ENCODE measurements at places on chromosomes 16 and 17.

DNA sequence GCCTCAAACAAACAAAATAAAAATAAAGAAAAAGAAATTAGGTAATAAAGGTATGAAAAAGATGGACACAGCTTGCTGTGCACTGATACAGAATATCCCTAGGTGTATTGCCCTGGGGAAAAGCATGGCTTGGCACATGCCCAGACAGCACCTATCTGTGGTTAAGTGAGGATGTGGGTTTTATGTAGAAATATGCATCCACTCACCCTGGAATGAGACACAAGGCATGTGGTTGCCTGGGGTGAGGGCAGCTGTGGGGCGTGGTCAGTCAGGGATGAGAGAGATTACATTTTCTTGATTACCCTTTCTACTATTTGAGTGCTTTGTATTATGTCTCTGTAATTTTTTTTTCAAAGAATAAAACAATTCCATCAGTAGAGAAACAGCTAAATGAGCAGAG, 6.9 kb downstream of the PLLP start:
- DNase-seq: no peak

DNA sequence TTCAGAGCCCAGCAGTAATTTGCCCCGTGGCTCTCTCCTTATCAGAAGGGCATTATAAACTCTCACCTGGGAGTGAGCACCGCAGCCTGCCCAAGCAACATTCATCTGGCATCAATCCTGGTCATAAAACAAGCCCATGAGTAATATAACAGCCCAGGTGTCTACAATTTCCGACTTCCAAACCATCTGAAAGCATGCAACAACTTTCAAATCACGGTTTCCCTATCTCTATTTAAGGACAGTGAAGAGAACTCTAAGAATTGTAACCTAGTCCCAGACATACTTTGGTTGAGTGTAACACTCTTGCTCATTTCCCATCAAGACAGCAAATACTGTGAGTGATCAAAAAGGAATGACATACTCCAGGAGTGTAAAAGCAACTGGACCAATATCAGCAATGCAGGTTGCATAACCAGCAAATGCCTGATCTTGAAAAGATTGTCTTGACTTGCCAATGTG, 487.4 kb upstream of the SOX9 start:
- no peak for DNase-seq

DNA sequence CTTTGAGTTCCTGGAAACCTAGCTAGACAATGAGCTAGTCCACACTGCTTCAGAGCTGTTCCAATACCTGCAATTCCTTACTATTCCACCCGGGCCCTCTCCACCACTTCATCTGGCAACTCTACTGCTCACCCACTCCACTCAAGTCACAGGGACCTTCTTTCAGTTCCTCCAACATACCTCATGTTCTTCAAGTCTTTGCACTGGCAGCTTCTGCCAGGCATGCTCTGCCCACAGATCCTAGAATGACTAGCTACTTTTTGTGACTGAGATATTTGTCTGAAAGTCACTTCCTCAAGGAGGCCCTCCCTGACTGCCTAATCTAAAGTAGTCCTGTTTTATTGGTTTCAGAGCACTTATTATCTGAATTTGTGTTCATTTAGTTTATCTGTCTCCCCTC, 86.4 kb downstream of the TEX14 start:
- no peak for DNase-seq

DNA sequence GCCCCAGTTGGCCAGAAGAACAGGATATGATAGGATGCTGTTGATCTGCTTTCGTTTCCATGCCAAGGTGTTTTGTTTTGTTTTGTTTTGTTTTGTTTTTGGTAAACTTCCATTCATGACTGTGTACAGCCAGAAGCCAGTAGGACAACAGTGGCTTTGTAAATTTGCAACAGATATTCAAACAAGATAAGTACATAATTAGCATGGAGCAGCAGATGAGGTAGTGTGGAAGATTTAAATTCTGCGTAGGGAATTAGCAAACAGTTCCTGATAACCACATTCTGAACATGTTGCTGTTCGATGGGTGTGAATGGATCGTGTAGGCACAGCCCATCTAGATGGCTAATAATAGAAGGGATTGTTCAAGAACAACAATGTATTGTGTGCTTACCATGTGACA, 1080.1 kb upstream of the RBFOX1 start:
- no peak for DNase-seq

DNA sequence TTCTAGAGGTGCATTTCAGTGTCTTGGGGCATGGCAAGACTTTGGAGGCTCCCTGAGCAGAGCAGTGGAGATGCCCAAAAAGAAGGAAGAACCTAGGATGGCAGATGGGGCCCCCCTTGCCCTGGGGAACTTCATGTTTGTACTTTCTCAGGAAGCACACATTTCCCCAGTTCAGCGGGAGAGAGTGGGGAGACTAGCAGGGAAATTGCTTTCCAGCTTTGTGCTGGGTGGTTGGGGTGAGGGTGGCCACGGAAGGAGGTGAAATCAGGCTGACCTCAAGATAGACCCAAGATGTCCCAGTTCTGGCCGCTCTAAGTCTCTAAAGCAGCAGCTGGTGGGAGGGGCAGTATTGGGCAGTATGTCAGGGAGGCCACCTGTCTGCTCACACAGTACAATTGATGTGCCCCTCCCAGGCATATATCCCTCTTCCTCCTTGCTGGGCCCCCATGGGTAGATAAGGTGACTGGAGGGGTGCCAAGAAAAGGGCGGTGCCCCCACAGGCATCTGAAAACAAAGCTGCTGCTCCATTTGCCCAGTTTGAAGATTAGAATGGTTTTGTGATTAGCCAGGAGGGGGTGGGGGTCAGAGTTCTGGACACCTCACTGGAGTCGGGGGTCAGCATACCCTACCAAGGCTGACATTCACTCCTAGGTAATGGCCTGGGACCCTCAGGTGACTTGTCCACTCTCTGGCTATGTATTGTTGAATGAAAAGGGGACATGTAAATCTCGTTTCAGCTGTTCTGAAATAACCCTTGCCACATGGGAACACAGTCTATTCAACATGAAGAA, 17.1 kb upstream of the NAGLU start:
- no peak for DNase-seq

GRCh38 chr16:10982465-10983150, 38.2 kb downstream of the CLEC16A start:
- no peak for DNase-seq

DNA sequence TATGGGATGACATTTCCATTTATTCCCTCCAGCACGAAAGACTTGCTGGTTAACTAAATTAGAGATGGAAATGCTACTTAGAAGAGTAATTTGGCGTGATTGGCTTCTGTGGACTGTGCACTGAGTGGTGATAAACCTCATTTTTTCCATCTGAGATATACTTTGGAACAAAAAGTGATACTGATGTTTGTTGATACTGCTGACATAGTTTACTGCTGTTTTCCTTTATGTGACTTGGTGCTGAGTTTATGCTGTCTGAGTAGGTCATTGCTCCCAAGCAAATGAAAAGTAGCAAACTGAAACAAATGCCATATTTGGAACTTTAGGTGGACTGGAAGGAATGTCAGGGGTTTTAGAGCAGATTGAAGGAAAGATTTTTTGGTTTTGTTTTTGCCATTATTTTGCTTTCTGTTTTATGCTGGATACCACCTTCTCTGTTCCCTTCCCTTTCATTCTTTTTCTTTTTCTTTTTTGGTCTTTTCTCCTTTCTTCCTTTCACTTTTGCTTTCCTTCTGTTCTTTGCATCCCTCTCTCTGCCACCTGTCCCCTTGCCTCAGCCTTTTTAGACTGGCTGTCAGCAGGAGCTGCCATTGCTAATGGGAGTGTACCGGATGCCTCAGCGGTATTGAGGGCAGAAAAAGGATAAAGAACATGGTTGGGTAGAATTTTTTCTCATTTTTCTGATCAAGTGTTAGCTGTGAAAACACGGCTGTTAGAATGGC, 41.8 kb downstream of the NUP93 start:
- DNase-seq: no peak

DNA sequence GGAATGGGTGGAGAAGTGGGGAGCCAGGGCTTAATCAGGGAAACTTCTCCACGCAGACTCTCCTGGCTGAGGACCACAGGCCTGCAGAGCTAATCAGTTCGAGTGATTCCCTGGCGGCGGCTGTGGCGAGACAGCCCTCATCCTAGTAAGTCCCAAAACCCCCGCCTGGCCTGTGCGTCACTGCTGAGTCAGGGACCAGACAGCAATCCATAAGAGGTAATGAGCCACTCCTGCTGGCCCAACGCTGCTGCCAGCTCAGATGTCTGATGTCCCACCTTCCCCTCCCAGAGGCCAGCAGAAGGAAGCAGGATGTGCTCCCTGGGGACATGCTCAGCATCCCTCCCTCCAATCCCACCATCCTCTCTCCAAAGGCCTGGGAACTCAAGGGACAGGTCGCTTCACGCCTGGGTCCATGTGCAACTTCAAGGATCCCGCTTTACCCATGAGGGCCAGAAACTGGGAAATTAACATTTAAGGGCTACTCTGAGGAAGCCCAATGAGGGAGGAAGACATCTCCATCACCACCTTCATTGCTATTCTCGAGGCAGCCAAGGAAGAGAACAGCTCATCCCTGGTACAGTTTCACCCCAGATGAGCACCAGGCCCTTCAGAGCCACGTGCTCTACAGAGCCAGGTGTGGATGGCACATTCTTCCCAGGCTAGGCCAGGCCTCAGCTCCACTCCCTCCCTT, 7.9 kb downstream of the ACLY start:
- peak; percentile 24 for DNase-seq

GRCh38 chr17:75692976-75693375, 25.8 kb downstream of the SAP30BP start:
- no peak for DNase-seq

- no peak for DNase-seq
These were observed 298.0 kb downstream of the MAP2K4 start for GRCh38 chr17:12318571-12319266.

- no peak for DNase-seq
These were observed 67.6 kb upstream of the ANKFN1 start for GRCh38 chr17:56085576-56086267.

- no peak for DNase-seq
These were observed 590 bp downstream of the ITGAX start for GRCh38 chr16:31355431-31356100.

- DNase-seq: no peak
These were observed 9.8 kb upstream of the CD300E start for GRCh38 chr17:74633326-74633725.

GRCh38 chr16:88633684-88634140, 4.7 kb upstream of the IL17C start:
- DNase-seq: peak; percentile 77

GRCh38 chr17:40618754-40619625, 28.6 kb downstream of the SMARCE1 start:
- no peak for DNase-seq

DNA sequence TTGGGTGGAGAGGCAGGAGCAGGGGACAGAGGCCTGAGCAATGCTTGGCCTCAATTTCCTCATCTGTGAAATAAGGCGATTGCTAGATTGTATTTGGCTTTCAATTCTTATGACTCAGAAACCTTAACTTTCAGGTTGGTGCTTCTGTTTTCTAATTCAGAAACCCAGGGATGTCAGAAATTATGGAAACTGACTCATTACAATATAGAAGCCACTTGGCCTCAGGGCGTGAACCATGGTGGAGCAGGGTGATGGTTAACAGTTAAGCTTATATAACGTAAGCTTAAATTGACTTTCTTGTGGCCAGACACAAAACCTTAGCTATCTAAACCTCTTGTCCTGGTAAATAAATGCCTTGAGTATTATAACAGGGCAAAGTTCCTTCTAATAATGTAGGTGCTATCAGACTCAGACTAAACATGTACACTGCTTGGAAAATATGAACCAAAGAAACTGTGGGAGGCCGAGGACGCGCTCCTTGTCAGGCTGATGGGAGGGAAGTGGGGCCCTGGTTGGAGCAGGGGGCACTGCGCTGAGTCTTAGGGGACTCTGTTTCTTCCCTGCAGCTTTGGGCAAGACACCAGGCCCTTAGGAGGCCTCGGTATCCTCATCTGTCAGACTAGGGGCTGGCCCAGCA, 17.1 kb upstream of the SREBF1 start:
- no peak for DNase-seq

GRCh38 chr17:59418732-59419166, 87.3 kb downstream of the YPEL2 start:
- peak; percentile 70 for DNase-seq

GRCh38 chr17:61239327-61239726, 160.3 kb upstream of the TBX2 start:
- DNase-seq: no peak

- DNase-seq: no peak
These were observed 2.9 kb upstream of the MAFG start for GRCh38 chr17:81930142-81931125.

GRCh38 chr16:24717411-24717810, 12.0 kb upstream of the TNRC6A start:
- no peak for DNase-seq

- no peak for DNase-seq
These were observed 220.7 kb upstream of the ASIC2 start for GRCh38 chr17:33513769-33514168.

GRCh38 chr17:29246628-29247027, at the start of gene CRYBA1:
TSS of gene CRYBA1 (plus strand) at chr17:29246859. CDS start at chr17:29246864, 5 bp downstream.
- peak; percentile 56 for DNase-seq

GRCh38 chr16:69182730-69183416, 4.1 kb upstream of the SNTB2 start:
- no peak for DNase-seq

DNA sequence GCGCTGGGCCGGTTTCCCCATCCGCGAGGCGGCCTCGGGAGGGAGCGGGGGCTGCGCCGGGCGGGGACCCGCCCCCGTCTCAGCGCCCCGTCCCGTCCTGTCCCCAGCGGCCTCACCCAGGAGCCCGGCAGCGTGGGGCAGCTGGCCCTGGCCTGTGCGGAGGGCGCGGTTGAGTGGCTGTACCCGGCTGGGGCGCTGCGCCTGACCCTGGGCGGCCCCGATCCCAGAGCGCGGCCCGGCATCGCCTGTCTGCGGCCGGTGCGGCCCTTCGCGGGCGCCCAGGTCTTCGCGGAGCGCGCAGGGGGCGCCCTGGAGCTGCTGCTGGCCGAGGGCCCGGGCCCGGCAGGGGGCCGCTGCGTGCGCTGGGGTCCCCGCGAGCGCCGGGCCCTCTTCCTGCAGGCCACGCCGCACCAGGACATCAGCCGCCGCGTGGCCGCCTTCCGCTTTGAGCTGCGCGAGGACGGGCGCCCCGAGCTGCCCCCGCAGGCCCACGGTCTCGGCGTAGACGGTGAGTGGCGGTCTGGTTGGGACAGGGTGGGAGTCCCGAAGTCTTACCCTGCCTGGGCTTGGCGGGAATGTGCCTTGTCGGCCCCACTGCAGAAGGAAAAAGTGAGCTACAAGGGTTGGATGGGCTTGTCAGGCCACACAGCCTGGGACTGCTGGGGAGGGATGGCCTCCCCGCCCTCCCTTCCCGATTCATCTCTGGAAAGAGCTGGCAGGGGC, 720 bp downstream of the METRN start:
- DNase-seq: no peak

DNA sequence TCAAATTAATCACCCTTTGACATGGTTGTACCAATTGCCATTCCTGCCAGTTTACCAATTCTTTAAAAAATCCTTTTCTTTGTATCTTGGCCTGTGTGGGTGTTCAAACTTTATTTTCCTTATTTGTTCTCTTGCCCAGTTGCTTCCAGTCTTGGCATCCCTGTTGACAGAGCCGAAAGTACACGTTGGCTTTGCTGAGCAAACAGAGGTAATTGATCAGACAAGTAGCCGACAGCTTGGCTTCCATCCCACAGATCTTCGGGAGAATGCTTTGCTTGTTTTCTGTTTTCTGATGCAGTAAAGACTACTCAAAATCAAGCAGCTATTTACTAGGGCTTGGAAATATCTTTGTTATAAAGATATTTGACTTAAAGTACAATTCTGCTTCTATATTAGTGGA, 506.8 kb upstream of the SALL1 start:
- no peak for DNase-seq

- no peak for DNase-seq
These were observed 32.9 kb upstream of the TOB1 start for GRCh38 chr17:50899005-50899460.

GRCh38 chr16:23587726-23588125, 8.4 kb downstream of the NDUFAB1 start:
- no peak for DNase-seq

GRCh38 chr17:82655038-82655479, 6.8 kb upstream of the WDR45B start:
- no peak for DNase-seq

Measured in ELF-1 (cell line).